ENCODE measurements at places on chromosomes 13 and 19.
A peak's percentile ranks its signal among the peaks of the same experiment; 100 is the strongest.

DNA sequence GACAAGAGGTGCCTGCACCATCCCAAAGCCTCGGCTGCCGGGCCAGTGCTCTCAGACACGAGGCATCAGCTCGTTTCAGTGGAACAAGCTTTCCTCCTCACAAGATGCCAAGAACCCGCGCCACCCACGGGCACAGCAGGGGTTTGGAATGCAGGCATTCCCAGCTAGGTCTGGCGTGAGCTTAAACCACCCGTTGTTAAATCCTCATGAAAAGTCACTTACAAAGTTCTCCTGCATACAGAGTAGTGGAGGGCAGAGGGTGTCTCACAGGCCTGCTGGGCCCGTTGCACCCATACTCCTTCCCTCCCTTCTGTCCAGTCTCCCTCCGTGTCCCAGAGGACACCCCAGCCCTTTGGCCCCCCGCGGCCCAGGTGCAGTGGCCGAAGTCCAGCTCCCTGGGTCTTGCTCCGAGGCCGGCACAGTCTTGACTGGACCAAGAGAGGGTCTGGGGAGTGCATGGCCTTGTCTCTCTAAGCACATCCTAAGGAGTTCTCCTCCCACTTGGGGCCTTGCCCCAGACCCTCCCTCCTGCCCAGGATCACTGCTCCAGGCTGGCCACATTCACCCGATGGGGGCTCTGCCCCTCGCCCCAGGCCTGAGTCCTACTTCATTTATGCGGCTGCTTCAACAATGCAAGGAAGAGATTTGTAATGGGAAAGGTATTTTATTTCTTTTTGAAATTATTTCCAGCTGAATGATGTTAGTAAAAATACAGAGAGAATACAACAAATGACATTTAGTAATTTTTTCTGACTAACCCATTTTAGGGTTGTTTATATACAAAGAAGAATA lies 35.2 kb upstream of the GRTP1 start:
- peak; percentile 63 for DNase-seq

- no peak for DNase-seq
These were observed 39.1 kb downstream of the SMAD9 start for GRCh38 chr13:36880961-36881360.

GRCh38 chr19:9010693-9011092 lies 484 bp upstream of the MUC16 start:
- no peak for DNase-seq

DNA sequence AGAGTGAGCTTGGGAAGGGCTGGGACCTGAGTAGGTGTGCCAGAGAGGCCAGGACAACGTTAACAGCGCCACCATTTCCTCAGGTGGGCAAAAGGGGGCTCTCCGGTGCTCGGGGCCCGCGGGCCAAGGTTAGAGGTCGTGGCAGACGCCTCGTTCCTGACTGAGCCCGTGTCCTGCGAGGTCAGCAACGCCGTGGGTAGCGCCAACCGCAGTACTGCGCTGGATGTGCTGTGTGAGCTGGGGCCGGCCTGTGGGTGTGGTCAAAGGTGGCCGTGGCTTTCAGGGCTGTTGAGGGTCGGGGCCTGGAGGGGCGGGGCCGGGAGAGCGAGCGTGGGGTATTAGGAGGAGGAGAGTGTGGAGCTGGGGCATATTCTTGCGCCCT lies 3.7 kb downstream of the KIRREL2 start:
- no peak for DNase-seq

DNA sequence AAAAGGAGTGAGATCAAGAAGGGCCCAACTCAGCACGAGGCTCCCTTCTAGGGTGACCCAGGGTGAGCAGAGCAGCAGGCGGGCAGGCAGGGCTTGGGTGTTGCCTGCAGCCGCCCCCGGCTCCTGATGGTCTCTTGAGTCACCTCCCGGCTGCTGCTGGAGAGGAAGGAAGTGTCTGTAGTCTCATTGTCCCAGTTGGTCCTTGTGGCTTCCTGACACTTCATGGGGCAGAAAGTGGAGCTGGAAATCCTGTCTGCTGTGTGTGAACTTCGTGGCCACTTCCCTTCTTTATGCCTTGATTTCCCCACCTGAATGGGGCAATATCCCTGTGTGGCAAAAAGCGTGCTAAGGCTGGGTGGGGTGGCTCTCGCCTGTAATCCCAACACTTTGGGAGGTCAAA lies 2.5 kb downstream of the MAP1S start:
- DNase-seq: no peak

GRCh38 chr13:31996601-31997000 lies 35.0 kb upstream of the FRY start:
- DNase-seq: no peak

DNA sequence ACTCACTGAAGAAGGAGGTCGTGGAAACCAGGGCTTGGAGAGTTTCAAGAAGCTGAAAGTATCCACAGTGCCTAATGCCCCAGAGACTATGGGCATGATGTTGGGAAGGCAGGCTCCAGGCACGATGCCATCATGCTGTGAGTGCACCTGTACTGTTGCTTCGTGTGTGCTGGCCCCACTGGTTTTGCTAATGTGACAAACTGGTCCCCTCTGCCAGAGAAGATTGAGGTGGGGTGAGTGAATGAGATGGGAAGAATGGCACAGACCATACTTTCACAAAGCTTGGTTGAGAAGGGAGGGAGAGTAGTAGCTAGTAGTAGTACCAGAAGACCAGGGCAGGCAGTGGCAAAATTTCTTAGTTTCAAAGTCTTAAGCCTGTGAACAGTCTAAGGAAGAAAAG lies 19.0 kb upstream of the POP4 start:
- no peak for DNase-seq

DNA sequence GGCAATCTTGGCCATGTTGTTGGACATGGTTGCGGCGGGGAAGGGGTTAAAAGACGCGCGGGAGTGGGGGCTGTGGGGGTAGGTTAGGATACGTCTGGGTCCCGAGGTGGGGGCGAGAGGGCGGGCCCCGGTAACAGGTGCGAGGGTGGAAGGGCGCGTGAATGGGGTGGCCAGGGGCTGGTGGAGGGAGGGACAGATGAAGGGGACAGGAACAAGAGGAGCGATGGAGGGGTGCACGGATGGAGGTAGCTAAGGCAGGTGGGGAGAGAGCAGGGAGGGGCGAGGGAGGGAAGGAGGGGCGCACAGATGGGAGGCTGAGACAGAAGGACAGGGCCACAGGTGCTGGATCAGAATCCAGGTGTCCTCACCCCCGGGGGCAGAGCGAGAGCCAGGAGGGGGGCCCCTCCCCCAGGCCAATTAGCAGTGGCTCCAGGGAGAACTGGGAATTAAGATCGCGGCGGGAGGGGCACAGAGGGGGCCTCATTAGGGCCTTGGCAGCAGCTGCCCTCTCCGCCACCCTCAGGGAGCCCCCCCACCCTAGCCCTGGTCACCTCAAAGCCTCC lies 1.3 kb downstream of the GNG8 start:
- no peak for DNase-seq

DNA sequence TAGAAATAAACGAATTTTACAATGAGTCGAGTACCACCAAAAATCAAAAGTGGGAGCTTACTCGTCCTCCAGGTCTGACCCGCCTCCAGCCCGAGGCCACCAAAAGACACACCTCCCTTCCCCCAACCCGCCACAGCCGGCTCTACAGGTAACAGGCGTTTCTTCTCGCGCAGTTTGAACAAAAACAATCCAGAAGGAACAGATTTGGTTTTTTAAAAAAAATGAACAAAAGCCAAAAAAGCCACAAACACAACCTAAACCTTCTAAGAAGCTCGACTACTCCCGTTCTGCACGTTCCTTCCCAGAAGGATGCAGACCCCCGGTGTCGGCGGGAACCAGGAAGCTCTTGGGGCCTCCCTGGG lies 671 bp downstream of the ZDHHC20 start:
- peak; percentile 50 for DNase-seq

DNA sequence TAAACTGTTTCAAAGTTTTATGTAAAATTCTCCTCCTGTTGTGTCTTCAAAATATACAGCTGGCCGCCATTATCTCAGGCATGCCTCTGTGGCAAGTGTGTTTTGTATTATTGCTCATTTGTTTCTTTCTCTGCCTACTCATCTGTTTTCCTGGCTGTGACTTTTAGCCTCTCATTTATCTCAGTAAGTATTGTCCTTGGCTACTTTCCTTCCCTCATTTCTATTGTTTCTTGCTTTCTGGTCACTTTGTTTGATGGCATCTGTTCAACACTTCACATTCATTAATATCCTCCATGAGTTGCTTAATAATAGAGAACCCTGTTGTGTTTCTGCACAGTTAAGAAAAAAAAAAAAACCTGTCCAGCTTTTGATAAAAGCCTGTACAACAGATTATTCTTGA lies 869.4 kb downstream of the PCDH17 start:
- no peak for DNase-seq

DNA sequence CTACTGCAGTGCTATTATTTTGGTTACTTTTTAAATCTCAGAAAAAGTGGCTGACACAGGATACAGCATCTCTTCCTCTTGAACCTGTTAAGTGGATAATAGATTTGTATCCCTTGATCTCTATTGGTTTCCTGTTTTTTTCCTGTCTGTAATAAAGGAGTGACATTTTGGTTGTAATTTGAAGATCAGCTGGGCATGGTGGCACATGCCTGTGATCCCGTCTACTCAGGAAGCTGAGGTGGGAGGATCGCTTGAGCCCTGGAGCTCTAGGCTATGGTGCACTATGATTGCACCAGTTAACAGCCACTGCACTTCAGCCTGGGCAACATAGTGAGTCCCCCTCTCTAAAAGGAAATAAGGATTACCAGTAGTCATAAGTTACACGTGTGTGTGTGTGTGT lies 46.8 kb downstream of the METTL21C start:
- no peak for DNase-seq
